ENCODE measurements at places on chromosomes 4 and X.

DNA sequence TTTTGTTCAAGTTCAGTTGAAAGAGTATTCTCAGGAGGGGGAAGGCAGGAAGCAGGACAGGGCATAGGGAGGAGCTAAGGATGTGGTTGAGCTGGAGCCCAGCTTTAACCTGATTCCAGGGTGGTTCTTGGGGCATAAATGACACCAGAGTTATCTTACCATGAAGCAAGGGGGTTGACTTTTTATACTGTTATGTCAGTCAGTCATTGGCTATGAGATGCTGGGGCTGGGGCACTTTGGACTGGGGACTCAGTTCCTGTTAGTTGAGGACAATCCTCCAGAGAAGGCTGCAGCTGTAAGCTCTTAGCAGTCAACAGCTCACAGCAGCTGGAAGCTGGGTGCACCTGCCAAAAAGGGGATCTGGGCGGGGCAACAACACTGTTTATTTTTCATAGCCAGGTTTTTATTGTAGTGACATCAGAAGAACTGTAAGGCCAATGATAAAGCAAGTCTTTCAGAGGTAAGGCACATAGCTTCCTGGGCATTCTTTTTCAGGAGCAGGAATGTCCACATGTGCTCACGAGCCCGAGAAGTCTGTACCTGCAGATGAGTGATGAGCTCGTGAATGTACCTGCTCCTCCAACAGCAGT lies 78.5 kb downstream of the MID1IP1 start:
- peak; percentile 57 for DNase-seq

GRCh38 chrX:46739736-46740135 lies 19.2 kb downstream of the SLC9A7 start:
- DNase-seq = no peak

DNA sequence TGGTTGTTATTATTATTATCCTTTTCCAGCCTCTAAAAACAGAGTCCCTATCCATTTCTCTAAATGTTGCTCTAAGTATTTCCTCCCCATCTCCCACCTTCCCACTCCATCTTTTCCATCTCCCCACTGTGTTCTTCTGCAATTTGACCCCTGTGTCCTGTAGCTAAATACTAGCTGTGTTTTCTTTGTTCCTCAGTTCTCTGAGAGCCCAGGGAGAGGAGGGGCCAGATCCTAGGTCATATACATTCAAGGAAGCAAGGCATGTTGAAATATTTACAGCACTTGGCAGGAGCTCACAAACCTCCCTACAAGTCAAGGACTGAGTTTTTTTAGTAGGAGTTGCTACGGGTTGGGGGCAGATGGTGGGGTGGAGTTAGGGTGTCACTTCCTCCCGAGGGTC lies 10.5 kb downstream of the SLC16A2 start:
- no peak for DNase-seq

GRCh38 chrX:53088136-53088974 lies 5.6 kb upstream of the KANTR start:
- DNase-seq = peak; percentile 88

- DNase-seq = no peak
These were observed 11.7 kb upstream of the PRPS2 start for GRCh38 chrX:12779534-12779933.

- no peak for DNase-seq
These were observed 1646.6 kb upstream of the PCDH7 start for GRCh38 chr4:29073571-29073970.

- no peak for DNase-seq
These were observed 23.8 kb downstream of the VCX2 start for GRCh38 chrX:8147226-8147625.

GRCh38 chr4:850323-850945 lies 24.5 kb upstream of the CPLX1 start:
- DNase-seq = peak; percentile 18

GRCh38 chr4:110020646-110021443 lies 108.2 kb downstream of the EGF start:
- no peak for DNase-seq

DNA sequence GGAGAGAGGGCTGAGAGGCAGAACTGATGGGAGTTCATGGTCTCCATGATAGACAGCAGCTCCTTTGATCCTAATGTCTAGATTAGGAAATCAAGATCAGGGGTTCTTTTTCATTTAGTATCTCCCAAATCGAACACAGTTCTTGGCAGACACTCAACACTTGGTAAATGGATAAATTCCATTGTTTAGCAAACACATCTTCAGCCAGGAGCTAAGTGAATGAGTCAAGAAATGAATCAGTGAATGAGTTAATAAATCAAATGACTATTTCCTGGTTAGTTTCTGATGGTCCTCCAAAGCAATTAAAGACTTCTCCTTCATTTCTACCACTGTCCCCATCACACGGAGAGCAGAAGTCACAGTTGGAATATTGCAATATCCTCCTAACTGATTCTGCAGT lies 120.0 kb upstream of the SHISA3 start:
- DNase-seq = no peak

DNA sequence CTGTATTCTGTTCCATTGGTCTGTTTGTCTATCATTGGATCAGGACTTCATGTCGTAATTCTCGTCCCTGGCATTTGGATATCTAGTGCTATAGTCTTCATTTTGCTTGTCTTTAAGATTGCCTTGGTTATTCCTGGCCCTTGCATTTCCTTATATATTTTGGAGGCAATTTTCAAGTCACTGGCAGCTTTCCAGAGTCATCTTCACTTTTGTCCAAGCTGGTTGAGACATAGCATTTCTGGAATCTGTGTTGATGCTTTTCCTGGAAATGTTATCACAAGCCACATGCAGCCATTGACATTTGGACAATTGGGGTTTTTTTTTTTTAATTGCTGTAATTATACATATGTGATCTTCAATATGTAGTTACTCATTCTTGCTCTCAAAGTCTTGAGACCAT lies 45.2 kb upstream of the HGFAC start:
- DNase-seq = no peak

GRCh38 chrX:72393836-72394517 lies 88.3 kb upstream of the CITED1 start:
- DNase-seq = no peak

- no peak for DNase-seq
These were observed 150.1 kb upstream of the MAGEB2 start for GRCh38 chrX:30065226-30065625.

- peak; percentile 53 for DNase-seq
These were observed 26.6 kb upstream of the MAN2B2 start for GRCh38 chr4:6548201-6548881.

GRCh38 chr4:165692082-165692481 lies 181.0 kb upstream of the TLL1 start:
- no peak for DNase-seq

DNA sequence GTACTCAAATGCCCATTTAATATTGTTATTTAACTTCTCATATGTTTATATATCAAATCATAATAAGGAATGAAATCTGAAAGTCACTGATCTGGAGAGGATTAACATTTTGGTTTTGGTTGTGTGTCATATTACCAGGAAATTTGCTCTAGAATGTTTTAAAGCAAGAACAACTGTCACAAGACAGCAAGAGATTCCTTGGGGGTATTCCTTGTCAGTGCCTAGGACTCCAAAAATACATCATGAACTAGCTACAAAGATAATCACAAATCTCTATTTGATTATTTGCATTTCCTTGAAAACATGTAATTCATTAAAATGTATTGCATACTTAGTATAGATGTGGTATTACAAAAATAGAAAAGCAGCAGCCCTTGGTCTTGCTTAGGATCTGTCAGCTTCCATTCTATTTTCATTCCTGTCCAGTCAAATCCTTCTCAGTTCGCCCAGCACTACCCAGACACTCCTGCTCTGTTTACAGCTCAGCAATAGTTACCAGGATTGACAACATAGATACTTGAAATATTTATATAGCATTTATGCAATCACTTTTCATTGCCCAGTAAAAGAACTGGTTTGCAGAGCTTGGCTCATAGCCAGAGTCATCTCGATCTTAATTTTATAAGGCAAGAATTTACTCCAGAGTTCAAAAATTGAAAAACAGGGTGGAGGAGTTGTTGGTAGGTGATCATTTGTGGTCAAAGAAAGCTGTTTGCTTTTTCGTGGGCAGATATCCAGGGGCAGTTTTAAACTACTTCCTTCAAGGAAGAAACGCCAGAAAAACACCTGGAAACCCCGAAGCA lies 9.2 kb upstream of the BMP3 start:
- DNase-seq = no peak

DNA sequence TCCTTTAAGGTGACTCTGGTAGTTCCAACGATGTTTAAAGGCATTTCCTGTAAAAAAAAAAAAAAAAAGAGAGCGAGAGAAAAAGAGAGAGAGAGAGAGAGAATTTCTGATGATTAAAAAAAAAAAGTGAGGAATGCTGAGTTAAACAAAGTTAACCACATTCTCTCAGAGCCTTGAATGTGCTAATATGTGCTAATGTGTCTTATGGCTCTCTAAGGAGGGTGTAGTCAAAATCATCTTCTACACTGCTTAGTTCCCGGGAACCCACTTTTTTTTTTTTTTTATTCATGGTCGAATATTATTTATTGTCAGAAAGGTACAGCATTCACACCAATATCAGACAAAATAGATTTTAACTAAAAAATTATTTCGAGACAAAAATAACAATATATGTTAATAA lies 111.7 kb downstream of the SNCA start:
- no peak for DNase-seq

- no peak for DNase-seq
These were observed 61.4 kb downstream of the WFS1 start for GRCh38 chr4:6331018-6331417.

GRCh38 chrX:34382416-34382815 lies 250.3 kb upstream of the FAM47A start:
- DNase-seq = no peak

- DNase-seq = no peak
These were observed 182.9 kb downstream of the COX18 start for GRCh38 chr4:72886602-72887001.

GRCh38 chrX:45540181-45540580 lies 339.5 kb upstream of the DIPK2B start:
- no peak for DNase-seq

DNA sequence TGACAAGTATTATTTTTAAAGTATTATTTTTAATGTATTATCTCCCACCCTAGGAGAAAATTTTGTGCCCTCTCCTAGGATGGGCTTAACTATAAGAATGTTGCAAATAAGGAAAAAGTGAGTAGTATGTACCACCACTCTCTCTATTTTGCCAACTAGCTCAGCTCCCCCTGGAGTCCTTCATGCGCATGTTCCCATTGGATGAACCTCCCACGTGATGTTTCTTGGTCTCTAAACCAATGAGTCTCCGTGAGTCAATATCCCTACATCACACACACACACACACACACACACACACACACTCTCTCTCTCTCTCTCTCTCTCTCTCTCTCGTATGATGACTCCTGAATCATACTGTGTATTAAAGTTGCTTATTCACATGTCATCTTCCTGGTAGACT lies 129.7 kb upstream of the ZFP42 start:
- no peak for DNase-seq

- DNase-seq = no peak
These were observed 32.1 kb upstream of the GPR78 start for GRCh38 chr4:8547912-8548730.

GRCh38 chr4:10500776-10501175 lies 43.5 kb upstream of the ZNF518B start:
- no peak for DNase-seq

DNA sequence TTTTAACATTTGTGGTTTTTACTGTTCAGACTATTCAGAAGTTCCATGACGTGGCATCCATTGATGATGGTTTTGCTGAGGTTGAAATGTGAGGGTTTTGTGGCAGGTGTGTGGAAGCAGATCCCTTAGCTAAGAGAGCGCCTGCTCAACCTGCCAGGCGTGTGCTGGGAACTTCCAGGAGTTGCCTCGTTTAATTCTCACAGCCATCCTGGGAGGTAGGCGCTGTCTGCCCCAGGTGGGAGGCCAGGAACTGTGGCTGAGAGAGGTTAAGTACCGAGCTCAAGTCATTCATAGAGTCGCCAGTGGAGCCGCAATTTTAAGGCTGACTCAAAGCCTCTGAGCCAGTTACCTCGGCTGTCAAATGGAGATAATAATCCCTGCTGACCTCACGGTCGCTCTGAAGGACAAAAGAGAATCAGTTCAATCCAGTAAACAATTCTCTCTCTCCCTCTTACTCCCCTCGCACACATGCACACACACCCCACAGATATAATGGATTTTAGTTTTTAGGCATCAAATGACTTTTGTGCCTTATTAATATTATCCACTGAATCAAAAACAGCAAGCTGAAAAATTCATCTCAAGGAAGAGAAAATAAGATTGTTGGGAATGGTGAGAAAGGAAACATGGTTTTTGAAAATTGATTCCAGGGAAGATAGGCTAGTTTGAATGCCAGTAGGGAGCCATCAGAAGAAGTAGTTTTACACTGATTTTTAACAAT lies 171.3 kb downstream of the PTTG2 start:
- DNase-seq = no peak

DNA sequence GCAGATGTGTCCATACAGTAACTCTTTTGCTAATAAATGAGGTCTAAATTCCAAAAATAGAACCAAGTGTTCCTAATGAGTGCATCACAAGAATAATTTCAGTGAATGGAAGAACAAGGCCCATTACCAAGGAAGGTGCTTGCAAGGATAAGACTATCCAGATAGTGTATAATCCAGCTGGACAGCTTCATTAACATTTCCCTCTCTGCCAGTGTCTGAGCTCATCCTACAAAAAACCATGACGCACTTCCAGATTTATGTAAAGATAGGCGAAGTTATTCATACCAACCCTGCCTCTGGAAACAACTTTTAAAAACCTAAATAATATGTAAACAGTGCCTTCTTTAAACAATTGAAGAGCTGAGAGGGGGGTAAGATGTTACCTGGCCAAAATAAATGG lies 177.9 kb upstream of the STK26 start:
- DNase-seq = no peak

DNA sequence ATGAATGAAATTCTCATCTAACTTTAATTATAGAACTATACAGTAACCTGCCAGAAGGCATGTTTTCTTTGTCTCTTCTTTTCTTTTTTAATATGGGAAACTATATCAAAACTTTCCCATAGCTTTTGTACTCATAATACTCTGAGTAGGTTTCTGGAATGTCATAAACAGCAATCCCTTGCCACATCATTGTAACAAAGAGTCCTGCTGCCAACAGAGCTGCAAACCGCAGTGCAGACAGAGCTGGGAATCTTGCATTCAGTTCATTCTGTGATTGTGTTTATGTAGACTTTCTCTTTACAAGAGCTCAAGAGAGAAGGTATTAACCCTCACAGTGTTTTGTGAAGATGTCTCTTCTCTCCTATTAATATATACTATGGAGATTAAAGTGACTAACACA lies 304.4 kb upstream of the SLIT2 start:
- no peak for DNase-seq

- DNase-seq = peak; percentile 39
These were observed at the start of gene CHRDL1 for GRCh38 chrX:110795645-110796406. CHRDL1 (minus strand) TSS chrX:110795817; CDS start chrX:110792181, 3,636 bp downstream.

GRCh38 chrX:119759248-119759766 lies 919 bp downstream of the SOWAHD start:
- no peak for DNase-seq

Data from left ventricle myocardium superior (tissue), 1 donor.